ENCODE measurements at places on chromosomes 6 and 20.

- no peak for DNase-seq
These were observed 27.1 kb upstream of the PPP1R14C start for GRCh38 chr6:150115769-150116168.

GRCh38 chr6:1525364-1526038 is 84.2 kb upstream of the FOXC1 start:
- DNase-seq: peak; percentile 41

DNA sequence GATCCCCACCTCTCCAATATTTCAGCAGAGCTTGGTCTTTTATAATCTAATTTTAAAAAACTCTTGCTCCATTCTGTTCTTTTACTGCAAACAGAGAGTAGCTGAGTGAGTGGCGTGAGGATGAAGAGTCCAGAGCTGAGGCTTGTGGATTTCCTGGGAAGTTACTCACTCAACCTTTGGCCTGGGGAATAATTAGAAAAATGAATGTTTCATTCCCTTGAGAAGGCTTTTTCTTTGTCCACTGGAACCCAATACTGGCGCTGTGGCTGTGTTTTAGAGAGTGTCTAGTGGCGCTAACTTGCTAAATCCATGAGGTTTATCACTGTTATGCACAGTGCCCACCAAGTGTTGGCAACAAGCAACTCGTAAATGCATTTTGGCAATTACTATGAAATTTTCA is 251.5 kb downstream of the HIVEP2 start:
- DNase-seq: peak; percentile 60

DNA sequence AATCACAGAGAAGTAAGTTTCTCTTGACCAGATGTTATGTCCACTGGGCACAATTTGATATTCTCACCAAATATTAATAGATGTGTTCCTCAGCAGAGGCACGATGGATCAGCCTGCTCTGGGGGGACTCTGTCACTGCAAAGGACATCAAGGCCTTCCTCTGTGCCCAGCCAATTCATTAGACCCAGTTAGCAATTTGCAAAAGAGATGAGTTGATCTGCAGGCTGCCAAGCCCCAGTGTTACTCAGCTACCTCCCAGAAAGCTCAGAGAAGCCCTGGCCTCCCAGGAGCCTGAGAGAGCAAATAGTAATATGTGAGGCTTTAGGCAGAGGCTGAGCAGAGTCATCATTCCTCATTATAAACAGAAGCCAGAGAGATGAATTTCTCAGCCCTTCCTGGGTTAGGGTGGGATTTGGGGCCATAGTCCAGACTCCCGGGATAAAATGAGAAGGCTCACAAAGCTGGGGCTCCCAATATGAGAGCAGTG is 54.2 kb downstream of the ZNF831 start:
- DNase-seq: no peak

DNA sequence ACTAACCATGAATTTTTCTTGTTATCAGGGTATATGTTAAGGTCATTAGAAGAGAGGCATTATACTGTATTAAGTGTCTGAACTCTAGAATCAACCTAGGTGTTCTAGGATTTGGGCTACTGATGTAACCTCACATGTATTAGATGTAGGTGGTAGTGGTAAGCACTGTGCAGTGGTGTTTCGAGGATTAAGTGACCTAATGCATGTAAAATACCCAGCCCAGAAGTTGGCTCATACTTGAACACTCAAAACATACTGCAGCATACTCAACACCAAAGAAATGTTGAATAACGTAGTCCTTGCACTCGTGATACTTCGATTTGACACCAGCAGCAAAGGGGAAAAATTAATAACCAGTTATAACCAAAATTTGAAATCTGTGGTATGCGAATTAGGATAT is 48.7 kb downstream of the QKI start:
- no peak for DNase-seq

GRCh38 chr6:15905488-15906419 is 223.1 kb upstream of the MYLIP start:
- DNase-seq: no peak

DNA sequence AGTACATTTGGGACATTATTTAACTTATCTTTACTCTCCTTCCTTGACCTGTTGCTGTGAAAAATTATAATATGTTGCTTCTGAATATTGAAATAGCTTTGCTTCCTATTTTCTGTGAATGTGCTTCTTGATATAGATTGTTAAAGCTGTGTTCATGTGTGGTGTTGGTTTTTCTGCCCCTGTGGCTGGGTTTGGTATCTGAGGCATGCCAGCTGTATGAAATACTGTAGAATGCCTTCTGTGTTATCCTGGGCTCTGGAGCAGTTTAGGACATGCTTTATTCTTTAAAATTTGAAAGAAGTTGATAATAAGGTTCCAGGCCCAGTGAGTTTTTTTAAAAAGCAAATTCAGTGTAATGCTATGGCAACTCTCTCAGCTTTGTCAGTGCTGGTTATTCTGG is 71.7 kb downstream of the HIVEP1 start:
- DNase-seq: peak; percentile 20

DNA sequence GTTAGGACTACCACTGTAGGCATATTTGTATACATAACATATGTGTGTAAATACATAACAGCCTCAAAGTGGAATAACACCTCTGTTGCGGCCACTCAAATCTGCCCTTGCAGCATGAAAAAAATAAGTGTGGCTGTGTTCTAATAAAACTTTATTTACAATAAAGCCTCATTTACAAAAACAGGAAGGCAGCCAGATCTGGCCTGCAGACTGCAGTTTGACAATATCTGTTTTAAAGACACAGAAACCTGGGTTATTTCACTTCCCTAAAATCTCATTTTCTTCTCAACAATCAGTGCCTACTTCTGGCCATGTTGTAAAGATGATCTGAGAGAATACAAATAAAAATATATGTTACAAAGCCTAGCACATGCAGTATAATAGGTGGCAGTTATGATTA is 53.9 kb upstream of the SCML4 start:
- DNase-seq: no peak

GRCh38 chr6:52511572-52512151 is 65.2 kb downstream of the TRAM2 start:
- no peak for DNase-seq

DNA sequence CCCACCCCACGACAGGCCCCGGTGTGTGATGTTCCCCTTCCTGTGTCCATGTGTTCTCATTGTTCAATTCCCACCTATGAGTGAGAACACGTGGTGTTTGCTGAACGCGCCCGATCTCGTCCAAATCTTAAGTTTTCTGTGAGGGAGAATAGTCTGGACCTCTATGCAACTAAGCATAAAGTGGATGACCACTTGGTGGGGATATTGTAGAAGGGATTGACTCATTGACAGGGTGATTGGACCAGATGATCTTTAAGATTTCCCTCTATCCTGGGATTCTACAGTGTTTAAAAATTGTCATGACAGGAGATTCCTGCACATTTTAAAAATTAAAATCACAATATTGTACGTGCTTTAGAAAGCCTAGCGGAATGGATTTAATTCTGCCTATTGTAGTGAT is 141.3 kb downstream of the TRMT11 start:
- DNase-seq: no peak

GRCh38 chr6:105713474-105714118 is 310.7 kb upstream of the PREP start:
- no peak for DNase-seq

- no peak for DNase-seq
These were observed 93.7 kb downstream of the DST start for GRCh38 chr6:56549014-56549413.

DNA sequence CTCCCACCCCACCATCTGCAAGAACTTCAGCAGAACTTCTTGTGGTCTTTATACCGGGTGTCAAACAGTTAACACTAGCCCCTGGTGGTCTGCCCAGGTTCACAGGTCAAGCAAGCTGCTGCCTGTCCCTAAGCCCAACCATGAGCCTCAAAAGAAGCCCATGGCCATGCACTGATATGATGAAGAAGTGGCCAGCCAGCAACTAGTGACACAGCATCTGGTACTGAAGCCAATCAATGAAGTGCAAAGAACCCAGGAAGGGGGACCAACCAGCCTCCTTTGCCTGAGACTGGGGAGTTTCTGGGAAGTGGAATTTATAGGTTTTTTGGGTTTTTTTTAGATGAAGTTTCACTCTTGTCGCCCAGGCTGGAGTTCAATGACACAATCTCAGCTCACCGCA is 127.8 kb downstream of the MAFB start:
- DNase-seq: no peak

DNA sequence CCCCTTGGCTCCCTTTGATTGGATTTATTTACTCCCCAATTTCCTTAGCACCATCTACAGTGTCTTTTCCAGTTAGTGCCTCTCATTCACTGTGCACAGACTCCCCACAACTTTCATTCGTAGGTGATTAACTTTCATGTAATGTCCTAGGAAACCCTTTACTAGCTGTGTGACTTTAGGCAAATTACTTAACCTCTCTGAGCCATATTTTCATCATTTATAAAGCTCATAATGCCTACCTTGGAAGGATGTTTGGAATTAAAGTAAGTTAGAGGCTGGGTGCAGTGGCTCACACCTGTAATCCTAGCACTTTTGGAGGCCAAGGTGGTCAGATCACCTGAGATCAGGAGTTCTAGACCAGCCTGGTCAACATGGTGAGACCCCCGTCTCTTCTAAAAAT is 20.1 kb downstream of the C6orf15 start:
- no peak for DNase-seq

DNA sequence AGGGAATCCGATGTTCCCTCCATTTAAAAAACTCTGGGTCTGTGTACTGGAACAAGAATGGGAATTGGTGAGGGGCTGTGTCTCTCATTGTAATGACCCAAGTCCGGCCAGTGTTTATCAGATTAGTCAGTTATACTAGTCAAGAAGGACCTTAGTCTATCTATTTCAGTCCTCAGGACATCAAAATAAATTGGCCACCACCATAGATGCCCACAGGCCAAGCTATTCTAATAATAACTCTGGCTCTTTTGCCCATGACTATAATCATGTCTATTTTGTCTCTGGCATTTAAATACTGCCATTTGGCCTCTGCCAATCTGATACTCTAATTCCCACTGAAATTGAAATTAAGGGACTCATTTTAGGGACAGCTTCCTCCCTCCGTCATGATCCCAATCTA is 37.8 kb downstream of the ELOVL4 start:
- DNase-seq: no peak

- no peak for DNase-seq
These were observed 598.3 kb downstream of the PKHD1 start for GRCh38 chr6:51489133-51489532.

GRCh38 chr6:145714731-145715130 is 20.6 kb downstream of the EPM2A start:
- DNase-seq: no peak

- no peak for DNase-seq
These were observed 11.0 kb downstream of the RRBP1 start for GRCh38 chr20:17671011-17671410.

- peak; percentile 37 for DNase-seq
These were observed 102.7 kb upstream of the SASH1 start for GRCh38 chr6:148239801-148240460.

DNA sequence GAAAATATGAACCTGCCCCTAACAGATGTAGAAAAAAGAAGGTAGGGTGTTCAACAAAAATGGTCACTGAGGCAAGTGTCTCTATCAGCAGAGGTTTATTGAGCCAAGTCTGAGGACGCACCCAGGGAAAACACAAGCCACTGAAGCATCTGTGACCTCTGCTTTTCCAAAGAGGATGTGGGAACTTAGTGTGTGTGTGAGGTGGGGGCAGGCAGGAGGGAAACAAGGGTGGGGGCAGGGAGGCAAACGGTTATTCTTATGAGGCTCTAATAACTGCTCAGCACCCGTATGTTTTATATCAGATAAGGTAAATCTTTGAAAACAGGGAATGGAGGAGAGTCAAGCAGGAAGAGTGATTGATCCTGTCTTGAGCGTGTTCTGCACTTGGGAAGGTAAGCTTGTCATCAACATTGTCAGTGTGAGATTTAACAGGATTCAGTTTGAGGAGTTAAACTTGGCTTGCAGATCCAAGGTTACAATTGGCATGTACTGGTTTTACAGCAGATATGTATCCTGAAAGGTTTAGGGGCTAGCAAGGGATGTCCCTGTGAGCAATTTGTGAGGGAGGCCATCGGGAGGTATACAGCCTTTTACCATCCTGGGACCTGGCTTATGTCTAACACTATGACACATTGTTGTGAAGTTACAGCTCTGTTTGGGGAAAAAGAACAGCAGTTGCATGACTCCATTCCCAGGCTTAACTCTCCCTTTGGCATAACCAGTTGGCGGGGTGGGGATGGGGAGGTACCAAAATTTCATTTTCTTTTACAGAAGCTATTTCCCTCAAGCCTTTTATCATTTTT is 33.7 kb downstream of the NINL start:
- no peak for DNase-seq

GRCh38 chr6:63352544-63353285 is 32.9 kb upstream of the LGSN start:
- DNase-seq: peak; percentile 30

DNA sequence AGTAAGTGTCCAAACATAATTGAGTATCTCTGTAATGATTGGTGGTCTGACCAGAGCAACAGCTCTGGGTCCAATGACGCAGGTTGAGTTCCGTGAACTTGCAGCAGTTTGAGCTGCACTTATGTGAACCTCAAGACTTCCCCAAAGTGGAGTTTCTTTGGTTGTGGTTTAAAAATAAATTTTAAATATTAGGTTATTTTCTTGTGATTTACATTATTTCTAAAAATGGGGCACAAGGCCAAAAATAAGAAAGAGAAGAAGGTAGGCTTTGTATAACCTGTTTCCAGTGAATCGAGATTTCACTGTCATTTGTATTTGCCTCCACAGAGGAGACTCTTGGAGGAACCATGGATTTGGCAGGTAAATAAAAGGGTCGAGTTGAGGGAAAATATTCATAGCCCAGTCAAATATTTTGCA is 166.4 kb upstream of the ZNF217 start:
- DNase-seq: no peak

- DNase-seq: peak; percentile 80
These were observed 126.8 kb downstream of the ALDH8A1 start for GRCh38 chr6:134822920-134823709.

- DNase-seq: no peak
These were observed 941.0 kb upstream of the ADGRB3 start for GRCh38 chr6:67694127-67694526.

DNA sequence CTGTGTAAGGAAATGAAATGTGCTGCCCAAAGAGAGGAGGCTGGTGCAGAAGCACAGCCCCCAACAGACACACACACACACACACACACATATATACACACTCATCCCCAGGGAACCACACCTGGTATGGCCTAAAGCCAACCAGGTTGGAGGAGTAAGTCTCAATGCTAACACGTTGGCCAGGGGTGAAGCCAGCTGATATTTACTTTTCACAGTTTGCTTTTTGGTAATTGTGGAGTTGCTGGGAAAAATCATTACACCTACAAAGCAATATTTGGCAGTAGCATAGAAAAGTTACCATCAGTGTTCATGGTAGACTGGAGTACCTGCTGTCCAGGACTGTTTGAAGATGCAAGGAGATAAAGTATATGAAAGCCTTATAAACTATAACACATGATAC is 50.3 kb upstream of the NAA20 start:
- no peak for DNase-seq

Measured in AG20443 (cell line).